LHCN-M2 (cell line): ENCODE measurements at places on chromosomes 3 and 15.

- no peak for DNase-seq
Observed at GRCh38 chr3:98166396-98166795, at the start of gene OR5H15. Gene OR5H15, plus strand, starts transcription at chr3:98166696. Its CDS starts 2,004 bp downstream, at chr3:98168700.

DNA sequence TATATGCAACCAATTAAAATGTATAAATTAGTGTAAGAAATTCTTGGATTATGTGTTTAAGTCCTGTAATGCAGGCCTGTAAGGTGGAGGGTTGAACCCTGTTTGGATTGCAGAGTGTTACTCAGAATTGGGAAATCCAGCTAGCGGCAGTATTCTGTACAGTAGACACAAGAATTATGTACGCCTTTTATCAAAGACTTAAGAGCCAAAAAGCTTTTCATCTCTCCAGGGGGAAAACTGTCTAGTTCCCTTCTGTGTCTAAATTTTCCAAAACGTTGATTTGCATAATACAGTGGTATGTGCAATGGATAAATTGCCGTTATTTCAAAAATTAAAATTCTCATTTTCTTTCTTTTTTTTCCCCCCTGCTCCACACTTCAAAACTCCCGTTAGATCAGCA lies 65.4 kb upstream of the ACAD9 start:
- DNase-seq: no peak

DNA sequence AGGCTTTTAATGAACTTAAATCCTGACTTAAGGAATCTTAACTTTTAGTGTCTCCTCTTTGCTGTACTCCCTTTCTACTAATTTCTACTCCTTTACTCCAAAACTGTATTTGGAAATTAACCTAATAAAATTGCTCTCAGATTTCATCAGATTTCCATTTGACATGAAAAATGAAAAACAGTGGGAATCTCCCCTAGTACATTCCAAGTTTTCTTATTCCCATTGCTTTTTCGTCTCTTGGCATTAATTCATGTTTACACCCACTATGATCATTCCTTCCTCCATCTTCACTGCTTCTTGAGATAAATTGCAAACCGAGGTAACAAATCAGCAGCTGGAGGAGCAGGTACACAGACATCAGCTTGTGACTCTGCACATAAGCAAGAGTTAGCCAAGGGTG lies 208.7 kb downstream of the VGLL3 start:
- no peak for DNase-seq

DNA sequence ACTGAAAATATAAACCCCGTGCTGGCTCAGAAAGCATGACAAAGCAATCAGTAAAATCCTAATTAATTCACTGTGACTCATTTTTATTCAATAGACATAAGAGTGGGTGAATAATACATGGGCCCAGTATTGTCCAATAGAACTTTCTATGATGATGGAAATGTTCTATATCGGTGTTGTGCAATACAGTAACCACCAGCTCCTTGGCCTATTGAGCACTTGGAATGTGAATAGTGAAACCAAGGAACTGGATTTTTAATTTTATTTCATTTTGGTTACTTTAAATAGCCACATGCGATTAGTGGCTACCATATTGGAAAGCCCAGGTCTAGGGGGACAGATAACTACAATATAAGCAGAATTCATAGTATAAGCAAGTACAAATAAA lies 69.8 kb upstream of the PPP2R3A start:
- DNase-seq: peak; percentile 31

DNA sequence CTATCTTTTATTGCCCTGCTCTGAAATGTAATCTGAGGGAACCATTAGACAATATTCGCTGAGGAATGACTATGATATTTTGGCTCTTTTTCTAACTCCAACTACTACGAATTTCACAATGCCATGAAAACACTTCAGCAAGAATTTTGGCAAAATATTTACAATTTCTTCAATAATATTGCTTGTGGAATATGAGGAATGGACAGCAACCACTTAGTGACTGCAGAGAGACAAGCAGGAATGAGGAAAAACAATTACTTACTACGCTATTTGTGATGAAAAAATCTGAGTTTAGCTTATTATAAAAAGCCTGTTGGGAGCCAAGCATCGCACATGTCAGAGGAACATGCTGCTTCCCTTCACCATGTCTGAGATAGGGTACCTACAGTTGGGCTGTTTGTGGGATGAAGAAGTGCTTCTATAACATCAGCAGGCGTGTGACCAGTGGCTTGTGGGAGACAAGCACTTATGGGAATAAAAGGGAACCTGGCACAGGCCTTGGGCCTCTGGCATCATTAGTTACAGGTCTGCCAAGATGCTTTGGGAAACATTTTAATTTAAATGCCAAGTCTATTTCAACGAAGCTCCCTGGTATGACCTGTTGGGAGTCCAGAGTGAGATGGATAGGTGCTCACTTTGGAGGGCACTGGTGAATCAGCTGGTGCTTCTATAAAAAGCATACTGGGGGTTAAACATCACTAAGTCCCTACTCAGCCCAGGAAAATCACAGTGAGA lies 2.7 kb upstream of the PLCL2 start:
- no peak for DNase-seq

DNA sequence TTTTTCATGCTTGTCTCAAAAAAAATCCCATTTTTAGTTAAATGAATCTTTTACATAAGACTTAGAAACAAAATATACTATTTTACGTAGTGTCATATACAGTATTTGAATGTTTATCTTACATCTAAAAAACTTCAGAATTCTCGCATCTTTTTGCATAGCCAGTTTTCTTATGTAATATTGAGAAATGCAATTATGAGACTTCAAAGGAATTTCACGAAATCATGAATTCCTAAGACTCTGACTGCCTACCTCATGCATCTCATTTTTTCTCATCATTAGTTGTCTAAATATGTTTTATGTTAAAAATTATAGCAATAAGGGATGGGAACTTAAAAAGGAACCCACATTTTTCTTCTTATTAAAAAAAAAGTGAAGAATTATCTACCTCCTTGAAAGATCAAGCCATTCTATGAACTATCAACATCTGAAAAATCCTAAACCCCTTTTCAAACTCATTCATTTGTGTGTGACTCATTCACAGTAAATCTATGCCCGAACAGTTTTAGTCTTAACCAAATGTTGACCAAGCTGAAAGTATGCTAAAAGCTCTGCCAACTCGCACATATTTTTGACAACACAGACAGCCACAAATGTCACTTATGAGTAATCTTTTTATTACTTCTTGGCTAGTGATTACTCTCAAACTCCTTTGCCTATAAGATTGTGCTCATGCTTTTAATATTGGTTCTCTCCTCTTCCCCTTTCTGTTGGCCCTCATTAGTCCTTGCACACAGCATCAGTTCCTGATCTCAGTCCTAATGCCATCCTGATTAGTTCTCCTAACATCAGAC lies 115.9 kb downstream of the DCLK3 start:
- DNase-seq: peak; percentile 88

DNA sequence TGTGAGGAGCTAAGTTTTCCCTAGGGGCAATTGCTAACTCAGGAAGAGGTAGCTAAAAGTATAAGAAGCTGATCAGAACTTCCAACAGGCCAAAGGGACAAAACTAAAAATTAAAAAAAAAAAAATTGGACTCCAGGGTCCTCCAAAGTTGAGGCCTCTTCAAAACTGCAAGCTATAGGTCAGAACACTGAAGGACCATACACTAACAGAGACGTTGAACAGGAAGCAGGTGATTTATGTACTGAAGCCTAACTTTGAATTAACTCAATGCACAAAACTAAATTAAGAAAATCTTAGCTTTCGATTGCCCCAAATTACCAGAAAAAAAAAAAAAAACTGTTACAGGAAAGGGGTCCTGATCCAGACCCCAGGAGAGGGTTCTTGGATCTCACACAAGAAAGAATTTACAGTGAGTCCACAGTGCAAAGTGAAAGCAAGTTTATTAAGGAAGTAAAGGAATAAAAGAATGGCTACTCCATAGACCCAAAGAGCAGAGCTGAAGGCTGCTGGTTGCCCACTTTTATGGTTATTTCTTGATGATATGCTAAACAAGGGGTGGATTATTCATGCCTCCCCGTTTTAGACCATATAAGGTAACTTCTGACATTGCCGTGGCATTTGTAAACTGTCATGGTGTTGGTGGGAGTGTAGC lies 442.8 kb upstream of the NECTIN3 start:
- no peak for DNase-seq

DNA sequence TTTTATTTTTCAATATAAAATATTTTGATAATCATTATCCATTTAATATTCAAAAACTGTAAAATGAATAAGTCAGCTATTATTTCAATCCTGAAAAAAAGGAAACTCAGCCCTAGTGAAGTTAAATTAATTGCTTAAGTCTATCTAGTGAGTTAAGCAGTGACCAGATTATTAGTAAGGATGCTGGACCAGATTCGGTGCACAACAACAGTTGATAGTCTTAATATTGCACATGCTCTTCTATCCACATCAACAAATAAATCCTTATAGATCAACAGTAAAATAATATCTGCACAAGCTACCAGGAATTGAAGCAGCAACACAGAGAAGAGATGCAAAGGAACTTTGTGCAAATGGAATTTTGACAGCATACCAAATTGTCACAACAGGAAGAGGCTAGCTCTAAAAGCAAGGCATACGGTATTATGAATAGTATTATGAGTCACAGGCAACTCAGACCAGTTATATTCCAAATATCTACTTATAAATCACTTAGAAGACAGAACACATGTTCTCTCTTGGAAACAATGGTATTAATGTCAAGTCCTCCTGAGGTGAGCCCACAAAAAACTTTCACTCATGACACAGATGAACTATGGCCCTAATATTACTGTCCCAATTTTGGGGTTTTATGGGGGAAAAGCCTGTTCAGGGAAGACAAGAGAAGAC lies 24.9 kb downstream of the VPS13C start:
- DNase-seq: peak; percentile 80

- DNase-seq: no peak
Observed at GRCh38 chr3:142735462-142735861, 11.6 kb downstream of the TRPC1 start.

DNA sequence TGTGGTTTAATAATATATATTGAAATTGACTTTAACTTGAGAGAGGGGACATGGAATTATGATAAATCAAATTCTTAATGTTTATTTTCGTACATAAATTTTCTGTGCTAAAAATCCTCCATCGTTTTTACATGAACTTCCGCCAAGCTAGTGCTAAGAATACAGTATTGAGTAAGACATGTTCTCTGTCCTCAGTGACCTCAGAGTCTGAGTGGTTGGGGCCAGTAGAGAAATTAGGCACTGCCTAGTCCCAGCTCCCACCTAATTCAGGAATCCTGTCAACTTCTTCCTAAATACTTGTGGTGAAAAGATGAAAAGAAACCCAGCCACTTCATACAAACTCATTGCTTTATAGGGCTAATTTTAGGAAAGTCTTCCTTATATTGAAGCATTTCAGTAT lies 110.3 kb downstream of the PPP2R3A start:
- peak; percentile 50 for DNase-seq

DNA sequence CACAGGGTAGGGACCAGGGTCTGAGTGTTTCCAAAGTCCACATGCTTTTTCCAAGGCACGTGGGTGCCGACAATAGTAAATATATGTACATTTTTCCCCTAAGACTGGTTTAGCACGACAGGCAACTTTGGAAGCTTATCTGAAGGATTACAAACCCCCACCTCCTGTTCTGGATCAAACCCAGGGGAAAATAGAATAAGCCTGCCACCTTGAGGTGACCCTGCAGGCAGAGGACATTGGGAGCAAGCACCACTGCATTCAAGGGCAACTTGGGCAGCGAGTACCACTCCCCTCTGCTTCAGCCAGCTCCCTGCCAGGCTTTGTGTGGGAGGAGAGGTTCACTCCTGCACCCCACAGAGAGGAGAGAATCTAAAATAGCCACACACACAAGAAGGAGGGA lies 44.8 kb downstream of the KBTBD12 start:
- DNase-seq: peak; percentile 43

DNA sequence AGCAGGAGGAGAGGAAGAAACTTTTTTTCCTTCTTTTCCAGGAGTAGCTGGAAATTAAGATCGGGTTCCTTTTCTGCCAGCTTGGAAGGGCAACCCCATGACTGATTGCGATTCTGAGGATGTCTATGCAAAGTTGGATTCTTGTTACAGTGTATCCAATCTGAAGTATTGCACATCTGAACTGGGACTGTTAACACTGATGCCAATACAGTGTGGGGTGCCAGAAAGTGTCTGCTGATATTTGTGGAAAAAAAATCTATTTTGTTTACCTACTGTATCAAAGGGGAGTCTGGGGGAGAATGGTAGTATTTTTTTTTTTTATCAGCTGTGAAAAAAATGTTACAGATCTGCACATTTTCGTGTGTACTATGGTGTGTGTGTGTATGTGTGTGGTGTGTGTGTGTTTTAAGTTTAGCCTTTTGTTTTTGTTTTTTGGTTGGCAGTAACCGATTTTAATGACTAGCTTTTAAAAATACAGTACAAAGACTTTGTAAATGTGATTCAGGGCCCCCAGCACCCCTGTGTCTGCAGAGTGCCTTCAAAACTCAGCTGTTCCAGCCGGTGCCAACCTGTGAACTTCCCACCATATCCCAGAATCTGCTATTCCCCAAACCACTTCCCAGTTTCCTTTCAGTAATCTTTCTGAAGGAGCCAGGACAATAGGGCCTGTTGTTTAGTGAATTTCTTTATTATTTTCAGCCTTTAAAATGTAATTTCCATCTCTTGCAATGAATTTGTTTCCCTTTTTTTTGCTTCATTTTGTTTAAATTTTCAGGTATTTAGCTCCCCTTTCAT lies 1.9 kb downstream of the RAP2B start:
- DNase-seq: no peak

DNA sequence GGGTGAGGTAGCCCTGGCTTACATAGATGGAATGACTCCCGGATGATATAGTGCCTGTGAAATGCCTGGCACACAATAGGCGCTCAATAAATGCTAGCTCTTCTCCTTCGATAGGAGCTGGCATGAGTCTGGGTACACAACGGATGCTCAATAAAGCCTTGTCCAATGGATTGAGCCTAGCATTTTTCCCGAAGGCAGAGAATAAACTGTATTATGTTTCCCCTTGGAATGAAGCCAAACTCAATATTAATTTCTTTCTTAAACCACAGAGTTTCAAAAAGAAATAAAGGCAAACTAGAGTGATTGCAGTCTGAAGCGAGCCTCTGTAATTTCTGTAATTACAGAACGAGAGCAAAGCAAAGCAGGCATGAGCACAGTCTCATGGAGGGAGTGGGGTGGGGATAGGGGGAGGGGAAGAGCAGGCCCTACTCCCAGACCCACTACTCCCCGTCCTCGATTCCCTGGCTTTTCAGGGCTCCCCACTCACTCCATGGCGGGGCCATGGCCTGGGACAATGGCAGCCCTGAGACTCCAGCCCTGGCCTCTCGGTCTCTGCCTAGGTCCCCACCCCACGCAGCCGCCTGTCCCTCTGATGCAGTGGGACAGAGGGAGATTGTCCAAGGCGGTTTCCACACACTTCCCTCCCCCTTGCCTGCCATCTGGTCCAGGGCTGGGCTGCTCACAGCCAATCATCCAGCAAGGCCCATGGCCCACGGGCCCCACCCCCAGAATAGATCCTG lies 18.0 kb downstream of the SLC6A1 start:
- DNase-seq: no peak

GRCh38 chr3:102189956-102190723 lies 244.7 kb upstream of the ZPLD1 start:
- DNase-seq: peak; percentile 77
